ENCODE measurements at places on chromosomes 7 and 10.
A peak's percentile ranks its signal among the peaks of the same experiment; 100 is the strongest.

DNA sequence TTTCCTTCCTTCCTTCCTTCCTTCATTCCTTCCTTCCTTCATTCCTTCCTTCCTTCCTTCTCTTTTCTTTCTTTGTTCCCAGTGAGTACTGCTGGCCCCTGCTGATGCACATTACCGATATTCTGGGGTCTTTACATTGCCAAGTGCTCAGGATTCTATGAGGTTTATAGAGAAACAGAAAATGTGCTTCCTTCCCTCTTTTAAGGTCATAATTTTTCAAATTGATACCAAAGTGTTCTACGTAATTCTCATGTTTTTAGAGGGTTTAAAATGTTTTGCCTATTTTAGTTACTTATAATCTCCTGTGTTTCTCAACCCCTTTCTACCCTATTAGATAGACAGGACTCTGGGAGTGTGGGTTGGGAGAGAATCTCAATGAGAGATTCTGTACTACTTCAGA is 291.2 kb downstream of the HDAC9 start:
- no peak for DNase-seq

GRCh38 chr10:2927958-2928840 is 139.1 kb upstream of the PFKP start:
- DNase-seq = peak; percentile 89

GRCh38 chr7:95863623-95864022 is 91.3 kb downstream of the DYNC1I1 start:
- DNase-seq = no peak

DNA sequence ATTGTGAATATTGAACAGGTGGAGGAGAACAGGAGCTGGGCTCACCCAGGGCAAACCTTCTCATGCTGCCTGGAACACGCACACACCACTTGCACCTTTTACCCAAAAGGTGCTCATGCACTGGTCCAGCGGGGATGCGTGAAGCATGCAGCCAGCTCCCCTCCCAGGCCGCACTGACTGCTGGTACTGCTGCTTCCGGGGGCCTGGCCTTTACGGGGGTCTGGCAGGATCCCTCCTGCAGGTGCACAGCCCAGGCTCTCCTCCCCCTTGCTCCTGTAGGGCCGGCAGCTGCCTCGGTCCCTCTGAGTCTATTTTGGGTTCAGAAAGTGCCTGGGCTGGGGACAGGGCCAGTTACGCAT is 221.7 kb downstream of the DNAJB6 start:
- peak; percentile 9 for DNase-seq

DNA sequence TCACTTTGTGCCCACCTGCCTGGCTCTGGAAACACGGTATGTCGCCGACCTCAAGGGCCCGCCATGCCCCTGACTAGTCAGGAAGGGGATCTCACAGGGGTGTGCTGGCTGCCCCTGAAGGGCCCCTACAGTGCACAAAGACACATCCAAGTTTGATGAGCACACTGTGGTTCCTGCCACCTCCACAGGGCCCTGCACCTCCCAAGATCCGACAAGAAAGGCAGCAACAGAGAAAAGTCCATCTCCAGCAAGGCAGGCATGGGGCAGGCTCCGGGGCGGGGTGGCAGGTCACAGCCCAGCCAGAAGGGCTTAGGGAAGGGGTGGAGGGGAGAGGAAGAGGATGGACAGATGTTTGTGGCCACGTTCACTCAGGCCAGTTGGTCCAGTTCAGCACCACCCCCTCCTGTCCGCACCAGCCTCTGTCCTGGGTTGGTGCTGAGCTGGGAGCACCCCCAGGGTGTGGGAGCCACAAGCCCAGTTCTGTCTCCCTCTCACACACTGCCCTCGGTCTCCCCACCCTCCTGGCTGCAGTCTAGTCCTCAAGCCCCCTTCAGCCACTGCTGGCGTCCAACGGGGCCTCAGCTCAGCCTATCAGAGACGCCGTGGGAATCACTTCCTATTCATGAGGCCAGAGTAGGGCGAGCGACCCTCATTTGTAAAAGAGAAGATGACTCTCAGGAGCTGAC is 11.5 kb downstream of the DRGX start:
- DNase-seq = no peak

GRCh38 chr10:76088980-76089379 is 657.6 kb downstream of the LRMDA start:
- DNase-seq = no peak

DNA sequence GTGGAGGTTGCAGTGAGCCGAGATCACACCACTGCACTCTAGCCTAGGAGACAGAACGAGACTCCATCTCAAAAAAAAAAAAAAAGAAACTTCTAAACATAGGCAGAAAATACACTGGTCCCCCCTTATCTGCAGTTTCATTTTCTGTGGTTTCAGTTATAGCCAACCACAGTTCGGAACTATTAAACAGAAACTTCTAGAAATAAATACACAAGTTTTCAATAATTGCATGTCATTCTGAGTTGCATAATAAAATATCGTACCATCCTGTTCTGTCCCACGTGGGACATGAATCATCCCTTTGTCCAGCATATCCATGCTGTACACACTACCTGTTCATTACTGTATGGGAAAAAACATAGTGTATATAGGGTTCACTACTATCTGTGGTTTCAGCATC is 8.0 kb downstream of the XRCC2 start:
- no peak for DNase-seq

DNA sequence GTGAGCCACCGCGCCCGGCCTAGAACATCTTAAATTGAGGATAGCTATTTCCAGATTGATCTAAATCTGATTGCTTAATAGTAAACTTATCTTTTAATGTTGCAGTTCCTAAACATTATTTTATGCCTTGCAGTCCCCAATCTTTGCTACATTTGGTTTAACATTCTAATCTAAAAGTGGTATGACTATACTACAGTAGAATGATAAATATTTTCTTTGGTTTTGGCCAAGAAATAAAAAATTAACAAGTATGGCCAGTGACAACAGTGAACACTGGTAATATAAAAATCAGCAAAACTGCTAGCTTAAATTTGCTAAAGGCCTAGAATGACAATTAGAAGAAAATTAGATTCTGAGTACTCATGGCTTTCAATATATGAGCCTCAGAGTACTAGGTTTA is 73.5 kb downstream of the CDK6 start:
- DNase-seq = no peak

DNA sequence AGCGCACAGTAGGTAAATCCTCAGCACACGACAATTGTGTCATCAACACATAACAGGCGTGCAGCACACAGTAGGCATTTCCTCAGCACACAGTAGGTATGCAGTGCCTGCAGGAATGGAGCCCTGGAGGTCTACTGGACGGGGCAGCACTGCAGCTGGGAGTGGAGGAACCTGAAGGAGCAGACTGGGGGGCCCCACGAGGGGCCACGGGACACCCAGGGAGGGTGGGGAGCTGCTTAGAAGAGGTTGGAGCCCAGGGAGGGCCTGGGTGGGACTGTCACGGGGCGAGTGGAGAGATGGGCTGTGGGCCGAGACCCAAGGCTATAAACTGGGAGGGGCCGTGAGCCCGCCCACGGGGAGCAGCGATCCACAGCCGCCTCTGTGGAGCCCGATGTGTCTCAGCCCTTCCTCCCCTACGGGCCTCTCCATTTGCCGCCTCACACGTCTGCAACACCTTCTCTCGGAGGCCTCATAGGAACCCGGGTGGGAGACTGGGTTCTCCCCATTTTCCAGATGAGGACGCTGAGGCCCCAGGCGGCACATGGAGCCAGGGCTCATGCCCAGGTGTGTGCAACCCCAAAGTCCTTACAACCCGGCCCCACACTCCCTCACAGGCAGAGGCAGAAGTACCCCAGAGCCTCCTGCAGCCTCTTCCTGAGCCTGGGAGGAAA is 101.5 kb downstream of the MICALL2 start:
- DNase-seq = no peak

DNA sequence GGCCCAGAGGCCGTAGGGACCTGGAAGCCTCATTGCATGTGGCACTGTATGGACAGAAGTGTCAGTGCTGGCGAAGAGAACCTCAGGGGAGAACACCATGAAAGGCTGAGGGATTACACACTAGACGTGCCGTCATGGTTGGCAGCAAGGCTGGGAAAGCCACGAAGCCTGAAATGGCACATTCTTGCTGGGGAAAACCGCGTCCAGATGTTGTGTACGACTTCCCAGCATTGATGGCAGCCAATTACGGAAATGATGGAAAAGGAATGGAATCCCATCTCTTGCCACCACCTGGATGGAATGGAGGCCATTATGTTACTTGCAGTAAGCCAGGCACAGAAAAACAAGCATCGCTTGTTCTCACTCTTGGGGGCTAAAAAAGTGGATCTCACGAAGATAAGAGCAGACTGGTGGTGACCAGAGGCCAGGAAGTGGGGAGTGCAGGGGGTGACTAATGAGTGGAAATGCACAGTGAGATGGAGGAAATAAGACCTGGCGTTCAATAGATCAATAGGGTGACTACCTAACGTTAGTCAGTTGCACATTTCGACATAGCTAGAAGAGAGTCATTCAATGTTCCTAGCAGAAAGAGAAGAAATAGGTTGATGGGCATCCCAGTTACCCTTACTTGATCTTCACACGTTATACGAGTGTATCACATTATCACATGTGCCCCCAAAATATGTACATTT is 14.6 kb upstream of the PWWP2B start:
- no peak for DNase-seq

- no peak for DNase-seq
Observed at GRCh38 chr7:26306790-26307189, 15.1 kb downstream of the SNX10 start.
